Activated CD4-positive, alpha-beta memory T cell treated with anti-CD3 and anti-CD28 coated beads, Interleukin-2, amount 10 ng/mL, durations not matched to agents 7 days and 5 days (primary cell): ENCODE measurements at places on chromosomes 7 and 10.
A peak's percentile ranks its signal among the peaks of the same experiment; 100 is the strongest.

DNA sequence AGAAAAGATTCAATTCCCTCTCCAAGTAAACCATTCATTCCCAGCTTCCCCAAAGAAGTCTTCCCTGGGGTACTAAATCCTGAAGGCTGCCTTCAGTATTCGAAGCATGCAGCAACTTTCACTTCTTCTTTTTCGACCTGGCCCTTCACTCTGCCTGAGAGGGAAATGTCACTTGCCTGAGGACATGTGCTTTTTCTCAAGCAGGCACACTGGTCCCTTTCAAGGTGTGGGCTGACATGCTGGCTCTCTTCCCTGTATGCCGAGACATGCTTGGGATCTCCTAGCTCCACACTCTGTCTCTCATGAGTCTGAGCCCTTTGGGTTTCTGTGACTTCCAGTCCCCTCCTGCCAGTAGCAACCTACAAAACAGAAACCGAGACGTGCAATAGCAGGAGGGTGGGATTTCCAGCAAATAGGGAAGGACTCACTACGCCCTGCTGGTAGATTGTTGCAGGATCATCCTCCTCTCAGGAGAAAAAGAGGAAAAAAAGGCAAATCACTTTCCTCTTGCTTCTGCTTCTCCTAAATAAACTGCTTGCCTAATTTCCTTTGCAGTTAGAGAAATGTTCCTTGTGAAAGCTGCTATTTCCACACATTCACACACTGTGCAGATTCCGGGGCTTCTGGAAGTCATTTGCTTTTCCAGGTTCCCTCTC is 33.5 kb downstream of the FIGNL1 start:
- DNase-seq: no peak

DNA sequence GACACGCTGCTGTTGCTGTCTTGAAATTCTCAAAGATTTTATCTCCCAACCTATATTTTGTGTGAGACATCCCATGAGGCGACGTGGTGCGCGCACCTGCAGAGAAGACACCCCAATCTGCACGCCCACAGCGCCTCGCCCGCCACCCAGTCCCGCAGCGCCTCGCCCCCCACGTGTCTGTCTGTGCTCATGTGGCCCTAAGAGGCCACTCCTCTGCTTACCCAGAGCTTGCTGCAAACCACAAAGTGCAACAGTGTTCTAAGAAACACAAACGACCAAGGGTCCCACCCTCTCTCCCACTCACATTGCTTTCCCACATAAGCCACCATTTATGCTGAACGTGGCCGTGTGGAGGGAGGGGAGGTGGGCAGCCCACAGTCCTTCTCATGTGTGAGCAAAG is 287.2 kb downstream of the PTPRN2 start:
- DNase-seq: no peak

DNA sequence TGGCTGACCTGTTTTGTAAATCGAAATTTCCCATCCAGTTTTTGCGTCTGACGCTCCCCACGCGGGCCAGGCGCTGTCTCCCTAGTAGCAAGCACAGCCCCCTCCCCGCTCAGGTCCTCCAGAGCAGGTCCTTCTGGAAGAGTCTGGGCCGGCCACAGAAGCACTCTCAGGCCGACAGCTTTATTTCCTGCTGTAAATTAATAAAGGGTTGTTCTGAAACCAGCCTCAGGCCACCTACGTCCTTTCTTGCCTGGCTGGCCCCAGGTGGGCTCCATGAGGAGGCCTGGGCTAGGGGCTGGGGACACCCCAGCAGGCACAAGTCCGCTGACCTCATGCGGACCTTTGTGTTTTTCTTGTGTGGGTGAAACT is 35.2 kb downstream of the CAMK2B start:
- no peak for DNase-seq

DNA sequence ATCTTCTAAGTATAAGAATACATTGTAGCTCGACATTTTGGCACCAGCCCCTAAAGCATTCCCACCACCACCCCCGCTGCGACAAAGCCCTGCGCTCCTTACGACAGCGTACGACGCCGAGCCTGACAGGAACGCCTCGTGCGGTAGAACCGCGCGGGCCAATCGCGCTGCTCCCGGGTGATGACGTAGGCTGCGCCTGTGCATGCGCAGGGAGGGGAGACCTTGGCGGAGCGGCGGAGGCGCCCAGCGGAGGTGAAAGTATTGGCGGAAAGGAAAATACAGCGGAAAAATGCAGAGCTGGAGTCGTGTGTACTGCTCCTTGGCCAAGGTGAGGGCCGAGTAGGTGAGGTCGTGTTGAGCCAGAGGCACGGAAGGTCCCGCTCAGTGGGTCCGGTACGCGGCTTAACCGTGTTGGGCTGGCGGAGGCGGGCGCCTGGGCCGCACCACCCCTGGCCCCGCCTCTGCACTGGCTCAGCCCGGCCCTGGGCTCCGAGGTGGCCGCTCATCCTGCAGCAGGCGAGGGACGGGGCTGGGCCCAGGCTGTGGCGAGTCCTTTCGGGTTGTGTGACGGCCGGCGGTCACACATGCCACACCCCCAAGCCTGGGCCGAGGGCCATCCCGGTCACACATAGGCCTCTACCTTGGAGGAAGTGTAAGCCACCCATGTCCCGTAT is at the start of gene DLD:
Gene DLD (plus strand): TSS at position 222 of the 674 bp plus-strand sequence. CDS start 68 bp downstream, at position 290.
- DNase-seq: peak; percentile 95

DNA sequence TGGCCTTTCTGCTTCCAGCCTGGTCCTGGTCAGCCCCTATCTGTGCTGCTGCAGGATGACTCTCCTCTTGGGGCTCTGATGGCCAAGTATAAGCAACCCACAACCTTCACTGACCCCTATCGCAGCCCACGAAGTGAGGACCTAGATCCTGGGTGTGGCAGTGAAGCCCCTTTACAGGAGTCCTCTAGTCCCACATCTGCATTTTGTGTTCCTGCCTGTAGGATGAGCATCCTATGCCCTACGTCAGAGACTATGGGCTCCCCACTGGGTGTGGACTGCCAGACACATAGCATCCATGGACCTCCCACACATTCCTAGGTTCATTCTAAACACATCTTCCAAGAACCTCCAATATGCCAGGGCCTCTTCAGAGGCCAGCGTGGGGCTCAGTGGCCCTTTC is 29.0 kb downstream of the ARHGAP22 start:
- DNase-seq: no peak

DNA sequence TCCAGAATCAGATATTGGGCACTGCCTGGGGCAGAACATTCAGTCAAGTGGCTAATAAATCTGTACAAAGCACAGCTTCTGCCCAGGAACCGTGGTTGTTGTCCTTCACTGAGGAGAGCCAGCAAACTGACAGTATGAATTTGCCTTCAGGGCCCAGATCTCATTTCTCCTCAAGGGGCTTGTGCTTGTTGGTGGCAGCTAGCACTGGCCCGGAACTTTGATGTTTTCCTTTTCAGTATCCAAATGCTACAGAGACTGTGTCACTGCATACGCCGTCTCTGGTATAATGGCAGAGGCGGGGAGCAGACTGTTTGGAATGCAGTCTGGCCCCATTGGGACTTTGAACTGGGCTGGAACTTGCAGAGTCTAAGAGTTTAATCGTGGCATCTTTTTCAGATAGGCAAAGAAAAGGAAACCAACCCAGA is 30.4 kb upstream of the ADD3 start:
- DNase-seq: no peak

- no peak for DNase-seq
Observed at GRCh38 chr7:84705706-84706105, 481.1 kb downstream of the SEMA3D start.

GRCh38 chr7:19213746-19214145 is 68.5 kb upstream of the FERD3L start:
- DNase-seq: no peak

DNA sequence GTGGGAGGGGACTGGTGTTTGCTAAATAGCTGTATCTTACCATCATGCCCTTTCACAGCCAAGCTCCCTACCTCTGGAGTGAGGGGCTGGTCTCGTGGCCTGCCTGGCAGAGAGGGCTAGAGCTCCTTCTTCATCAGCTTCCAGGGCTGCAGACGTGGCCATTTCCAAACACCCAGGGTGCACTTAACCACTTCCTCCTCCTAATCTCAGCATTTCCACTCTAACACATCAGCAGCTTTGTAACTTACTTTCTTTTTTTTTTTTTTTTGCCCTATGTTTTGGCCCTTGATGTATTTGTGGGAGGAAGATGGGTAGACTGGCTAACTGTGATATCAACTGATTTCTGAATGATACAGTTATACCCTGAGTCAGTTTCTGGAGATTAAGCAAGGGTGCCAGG is 27.4 kb downstream of the LRRC4 start:
- no peak for DNase-seq

- no peak for DNase-seq
Observed at GRCh38 chr10:14004536-14004935, 326.2 kb downstream of the FRMD4A start.
